ENCODE measurements at places on chromosomes 7 and 10.
A peak's percentile ranks its signal among the peaks of the same experiment; 100 is the strongest.

GRCh38 chr7:104794154-104794553 lies 219.9 kb upstream of the KMT2E start:
- DNase-seq = no peak

DNA sequence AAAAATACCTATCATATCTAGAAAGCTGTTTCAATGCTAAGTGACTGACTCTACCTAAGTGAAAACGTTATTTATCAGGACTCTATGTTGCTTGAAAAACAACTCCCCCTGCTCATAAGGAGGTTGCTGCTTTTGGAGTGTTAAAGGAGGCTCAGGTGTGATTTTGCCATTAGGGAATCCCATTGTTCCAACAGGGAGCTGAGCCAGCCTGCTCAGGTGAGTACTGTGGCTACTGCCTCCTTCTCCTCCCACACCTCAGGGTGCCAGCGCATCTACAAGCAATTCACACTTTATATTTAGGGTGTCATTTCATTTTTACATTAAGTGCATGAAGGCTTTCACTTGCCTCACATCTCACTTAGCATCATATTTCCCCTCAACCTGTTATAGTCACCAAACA lies 84.7 kb downstream of the SEM1 start:
- DNase-seq = no peak

GRCh38 chr10:17154116-17154515 lies 24.5 kb upstream of the CUBN start:
- no peak for DNase-seq

DNA sequence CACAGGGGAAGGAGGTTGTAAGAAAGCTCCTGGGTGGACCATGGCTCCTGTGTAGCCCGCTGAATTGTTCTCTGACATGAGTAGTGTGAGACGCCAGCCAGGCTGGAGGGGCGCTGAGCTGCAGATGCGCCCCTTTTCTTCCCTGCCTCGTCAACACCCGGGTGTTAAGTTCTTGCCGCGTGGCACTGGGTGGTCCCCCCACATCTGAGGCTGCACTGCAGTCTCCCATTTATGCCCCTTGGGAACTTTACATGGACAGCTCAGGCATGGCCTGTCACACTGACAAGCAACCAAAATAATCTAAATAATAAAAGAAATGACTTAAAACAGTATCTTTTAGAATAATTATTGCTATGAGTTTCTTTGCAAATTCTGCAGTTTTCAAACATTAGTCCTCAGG lies 34.6 kb upstream of the HSPA12A start:
- no peak for DNase-seq

DNA sequence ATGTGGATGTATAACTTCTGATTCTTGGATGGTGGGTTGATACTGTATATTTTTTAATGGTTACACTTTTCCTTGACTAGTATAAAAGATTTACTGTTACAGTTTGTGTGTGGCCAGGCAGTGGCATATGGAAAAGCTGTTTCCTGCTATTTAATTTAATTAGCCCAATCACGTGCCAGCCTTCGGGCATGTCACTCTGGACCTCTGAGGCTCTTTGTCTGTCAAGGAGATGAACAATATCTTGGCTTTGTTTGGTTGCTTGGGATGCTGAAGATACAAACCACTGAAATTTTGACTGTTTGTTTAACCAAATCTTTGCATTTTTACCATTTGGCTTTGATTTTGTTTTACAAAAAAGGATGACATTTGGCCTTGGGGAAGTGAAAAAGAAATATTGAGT lies 185.0 kb downstream of the HDAC9 start:
- no peak for DNase-seq

GRCh38 chr10:54530299-54530698 lies 270.7 kb downstream of the PCDH15 start:
- DNase-seq = no peak

DNA sequence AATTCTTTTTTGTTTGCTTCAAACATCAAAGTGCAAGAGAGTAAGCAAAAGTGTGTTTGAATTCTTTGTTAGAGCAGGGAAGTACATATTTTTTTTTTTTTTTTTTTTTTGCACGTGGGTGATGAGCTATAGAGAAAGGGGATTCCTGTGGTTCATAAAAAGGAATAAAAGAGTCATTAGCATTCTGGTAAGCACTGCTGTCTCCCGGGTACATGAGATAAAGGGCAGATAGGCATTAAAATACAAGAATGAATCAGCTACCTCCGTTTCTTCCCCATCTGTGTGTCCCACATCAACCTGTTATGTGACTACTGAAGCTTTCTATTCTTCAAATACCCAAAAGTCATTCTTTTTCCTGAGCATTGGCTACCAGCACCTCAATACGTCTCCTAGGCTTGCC lies 102.4 kb upstream of the SEMA3D start:
- DNase-seq = no peak

DNA sequence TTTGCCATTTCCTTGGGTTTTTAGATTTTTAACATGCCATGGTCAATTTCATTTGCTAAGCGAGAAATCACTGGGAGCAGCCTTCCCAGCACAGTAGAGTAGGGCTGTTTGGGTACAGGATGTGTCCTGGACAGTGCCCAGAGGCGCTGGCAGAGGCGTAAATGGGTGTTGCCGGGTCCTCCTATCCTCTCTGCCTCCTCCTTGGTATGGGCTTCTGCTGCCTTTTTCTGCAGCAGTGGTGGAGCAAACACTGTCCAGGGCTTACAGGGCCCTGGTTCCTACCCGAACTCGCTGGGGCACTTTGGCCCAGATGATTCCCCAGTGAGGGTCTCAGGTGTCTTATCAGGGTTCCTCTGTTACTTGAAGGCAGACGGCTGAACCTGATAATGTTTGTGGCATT lies 298.3 kb downstream of the RPS24 start:
- DNase-seq = no peak

DNA sequence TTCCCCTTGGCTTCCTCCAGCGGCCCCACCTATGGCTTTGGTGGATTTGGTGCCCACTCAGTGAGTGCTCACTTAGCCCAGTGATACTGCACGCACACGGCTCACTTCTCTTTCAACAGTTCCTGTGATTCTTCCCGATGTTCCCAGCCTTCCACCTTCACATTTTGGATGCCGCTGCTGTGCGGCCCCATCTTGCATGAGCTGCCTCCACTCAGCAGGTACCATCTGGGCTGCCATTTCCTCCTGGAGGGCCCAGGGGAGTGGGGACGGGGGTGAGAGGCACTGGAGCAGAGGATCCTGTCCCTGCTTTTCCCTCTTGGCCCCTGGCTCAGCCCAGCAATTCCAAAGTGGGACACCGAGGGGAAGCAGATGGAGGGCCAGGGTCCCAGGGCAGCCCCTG lies 323.3 kb upstream of the ZNF32 start:
- DNase-seq = no peak

DNA sequence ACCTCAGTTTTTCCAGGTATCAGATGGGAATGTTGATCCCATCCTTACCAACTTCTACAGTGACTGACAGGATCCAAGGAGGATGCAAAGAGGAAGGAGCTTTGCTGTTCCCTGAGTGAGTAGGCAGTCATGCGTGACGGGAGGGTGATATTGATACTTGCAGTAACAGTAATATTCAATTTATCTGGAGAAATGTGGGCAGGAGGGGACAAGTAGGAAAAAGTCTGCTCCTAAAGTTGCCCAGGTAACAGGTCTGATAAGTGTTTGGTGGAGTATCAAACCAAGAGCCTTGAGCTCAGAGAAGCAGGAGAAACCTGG lies 3.3 kb upstream of the ZCCHC24 start:
- no peak for DNase-seq

DNA sequence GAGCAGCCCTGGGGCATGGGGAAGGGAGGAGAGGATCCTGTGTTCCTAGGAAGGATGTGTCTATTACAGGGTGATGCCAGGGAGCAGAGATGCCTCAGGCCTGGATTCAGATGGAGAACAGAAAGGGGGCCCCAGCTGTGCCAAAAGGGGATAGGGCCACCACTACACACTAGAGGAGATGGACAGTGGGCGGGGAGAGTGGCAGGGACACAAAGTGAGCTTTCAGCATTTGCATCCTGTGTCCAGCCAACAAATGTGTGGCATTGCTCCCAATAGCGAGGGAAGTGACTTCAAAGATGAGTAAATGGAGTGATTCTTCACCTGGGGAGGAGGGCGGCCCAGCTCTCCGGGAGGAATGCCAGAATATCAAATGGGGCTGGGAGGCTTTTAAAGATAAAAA lies 64.9 kb upstream of the WAPL start:
- DNase-seq = no peak

DNA sequence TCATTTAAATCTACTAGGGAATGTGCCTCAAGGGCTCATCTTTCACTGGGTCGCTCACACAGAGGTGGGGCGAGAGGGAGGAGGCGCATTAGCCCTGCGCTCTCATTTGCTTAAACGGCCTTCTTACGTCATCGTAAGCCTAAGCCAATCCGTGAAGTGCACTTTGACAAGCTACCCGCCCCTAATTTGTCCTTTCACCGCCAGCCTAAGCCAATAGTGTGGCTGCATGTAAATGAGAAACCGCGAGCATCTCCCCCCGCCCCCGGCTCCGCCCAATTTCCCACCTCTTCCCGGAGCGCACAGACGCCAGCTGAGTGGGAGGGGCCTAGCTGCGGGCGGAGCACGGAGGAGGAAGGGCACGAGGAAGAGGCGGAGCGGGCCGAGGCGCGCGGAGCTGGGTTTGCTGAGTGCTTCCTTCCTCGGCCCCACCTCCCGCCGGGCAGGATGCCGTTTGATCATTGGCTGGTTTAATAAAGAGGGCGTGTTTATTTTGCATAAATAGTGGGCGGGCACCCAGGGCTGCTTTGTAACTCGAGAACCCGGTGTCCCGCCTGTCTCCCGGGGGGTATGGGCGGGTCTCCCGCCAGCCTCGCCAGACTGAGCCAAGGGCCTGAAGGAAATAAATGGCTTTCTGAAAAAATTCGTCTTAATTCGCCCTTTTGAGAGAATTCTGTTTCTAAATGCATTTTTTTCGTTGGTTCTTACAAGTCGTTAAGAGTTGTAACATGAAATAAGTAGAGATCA lies 289.6 kb upstream of the NFE2L3 start:
- DNase-seq = peak; percentile 100

DNA sequence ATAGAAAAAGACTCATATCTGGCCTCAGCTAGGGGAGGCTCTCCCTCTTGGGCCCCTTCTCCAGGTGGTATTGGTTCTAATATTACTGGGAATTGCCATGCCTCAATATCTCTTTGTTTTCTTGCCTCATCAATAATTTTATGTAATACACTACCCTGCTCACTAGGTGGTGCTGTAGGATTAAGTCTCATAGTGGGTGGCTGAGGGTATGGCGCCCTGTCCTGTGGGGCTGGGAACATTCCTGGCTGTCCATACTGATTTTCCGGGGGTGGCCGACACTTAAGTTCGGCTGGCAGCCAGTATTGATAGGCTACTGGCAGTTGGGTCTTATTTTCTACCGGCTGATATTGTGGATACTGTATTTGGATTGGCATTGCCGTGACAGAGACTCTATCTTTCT lies 9.0 kb upstream of the TAS2R3 start:
- DNase-seq = peak; percentile 1

Measured in lung (tissue), 17 donors.